ENCODE measurements at places on chromosomes 7 and 10.

DNA sequence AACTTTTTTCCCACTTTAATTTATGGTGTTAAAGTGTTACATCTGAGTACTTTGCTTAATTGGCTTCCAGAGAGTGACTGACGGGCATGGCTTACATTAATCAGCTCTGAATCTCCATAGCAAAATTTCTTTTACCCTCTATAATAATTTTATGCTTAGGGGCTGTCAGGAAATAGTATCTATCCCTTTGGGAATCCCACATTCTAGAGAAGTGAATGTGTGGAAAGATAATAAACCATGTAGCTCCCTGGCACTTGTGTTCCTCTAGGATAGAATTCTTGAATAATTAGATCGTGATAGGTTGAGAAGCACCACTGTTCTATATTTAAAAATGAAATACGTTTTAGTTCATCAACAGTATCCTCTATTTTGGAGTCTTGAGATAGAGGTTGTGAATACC is 89.6 kb downstream of the DNAJB9 start:
- DNase-seq: no peak

DNA sequence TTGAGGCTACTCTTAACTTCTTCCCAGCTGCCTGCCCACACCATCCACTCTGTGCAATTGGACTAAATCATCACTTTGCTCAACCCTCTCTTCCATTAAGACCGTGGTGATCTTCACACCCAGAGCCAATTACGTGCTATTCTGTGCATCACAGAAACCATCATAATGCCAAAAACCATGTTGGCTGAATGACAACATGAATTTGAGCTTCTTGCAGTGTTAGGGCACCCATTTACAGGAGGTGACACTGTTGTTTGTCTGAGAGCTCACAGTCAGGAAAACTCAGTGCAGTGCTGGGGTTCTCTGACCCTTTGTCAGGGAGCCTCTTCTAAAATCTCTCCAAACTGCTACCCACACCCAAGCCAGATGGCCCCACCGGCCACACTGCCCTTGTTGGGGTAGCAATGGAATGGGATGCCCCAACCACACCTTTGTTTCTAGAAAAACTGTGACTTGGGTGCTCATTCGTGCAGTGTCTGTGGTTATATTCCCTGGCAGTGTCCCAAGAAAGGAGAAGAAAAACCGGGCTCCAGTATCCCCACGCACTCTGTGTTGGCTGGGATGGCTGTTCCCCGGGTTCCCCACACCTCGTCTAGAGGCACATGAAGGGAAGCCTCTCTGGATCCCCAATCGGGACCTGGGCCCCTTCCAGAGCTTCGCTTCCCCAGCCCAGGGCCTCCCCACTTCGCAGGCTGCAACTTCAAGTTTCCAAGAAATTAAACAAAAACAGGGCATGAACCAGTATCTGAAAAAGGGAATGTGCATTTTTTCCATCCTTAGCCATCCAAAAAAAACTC is 2.0 kb upstream of the TNS3 start:
- no peak for DNase-seq

DNA sequence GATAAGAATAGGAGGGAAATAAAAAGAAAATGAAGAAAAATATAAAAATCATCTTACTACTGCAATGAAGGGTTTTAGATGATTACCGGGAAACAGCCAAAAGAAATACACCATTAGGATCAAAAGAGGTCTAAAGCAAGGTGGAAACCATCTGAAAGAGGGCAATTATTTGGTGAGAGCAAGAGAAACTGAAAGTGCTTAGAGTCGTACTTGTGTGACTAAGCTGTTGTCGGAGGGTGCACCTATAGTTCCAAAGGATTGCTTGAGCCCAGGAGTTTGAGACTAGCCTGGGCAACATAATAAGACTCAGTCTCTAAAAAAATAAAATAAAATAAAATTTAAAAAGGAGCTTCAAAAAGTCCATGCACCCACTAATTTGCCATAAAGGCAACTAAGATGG is 169.5 kb downstream of the DKK1 start:
- DNase-seq: no peak

DNA sequence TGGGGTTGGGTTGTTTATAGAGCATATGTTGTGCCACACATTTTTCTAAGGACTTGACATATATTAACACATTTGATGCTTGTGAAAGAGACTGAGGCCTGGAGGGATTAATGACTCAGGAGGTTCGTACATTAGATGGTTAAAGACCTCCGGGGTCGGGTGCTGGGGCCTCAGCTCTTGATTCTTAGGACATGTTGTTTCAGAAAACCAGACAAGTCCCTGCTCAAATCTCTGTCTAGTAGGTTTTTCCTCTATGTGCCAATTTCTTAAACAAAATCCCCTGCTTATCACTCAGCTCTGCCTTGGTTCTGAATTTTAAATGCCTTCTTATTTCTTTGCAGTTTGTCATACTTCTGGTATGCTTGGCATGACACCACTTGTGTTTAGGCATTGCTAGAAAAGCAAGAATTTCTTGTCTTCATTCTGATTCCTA is 5.8 kb downstream of the UPP1 start:
- DNase-seq: no peak

DNA sequence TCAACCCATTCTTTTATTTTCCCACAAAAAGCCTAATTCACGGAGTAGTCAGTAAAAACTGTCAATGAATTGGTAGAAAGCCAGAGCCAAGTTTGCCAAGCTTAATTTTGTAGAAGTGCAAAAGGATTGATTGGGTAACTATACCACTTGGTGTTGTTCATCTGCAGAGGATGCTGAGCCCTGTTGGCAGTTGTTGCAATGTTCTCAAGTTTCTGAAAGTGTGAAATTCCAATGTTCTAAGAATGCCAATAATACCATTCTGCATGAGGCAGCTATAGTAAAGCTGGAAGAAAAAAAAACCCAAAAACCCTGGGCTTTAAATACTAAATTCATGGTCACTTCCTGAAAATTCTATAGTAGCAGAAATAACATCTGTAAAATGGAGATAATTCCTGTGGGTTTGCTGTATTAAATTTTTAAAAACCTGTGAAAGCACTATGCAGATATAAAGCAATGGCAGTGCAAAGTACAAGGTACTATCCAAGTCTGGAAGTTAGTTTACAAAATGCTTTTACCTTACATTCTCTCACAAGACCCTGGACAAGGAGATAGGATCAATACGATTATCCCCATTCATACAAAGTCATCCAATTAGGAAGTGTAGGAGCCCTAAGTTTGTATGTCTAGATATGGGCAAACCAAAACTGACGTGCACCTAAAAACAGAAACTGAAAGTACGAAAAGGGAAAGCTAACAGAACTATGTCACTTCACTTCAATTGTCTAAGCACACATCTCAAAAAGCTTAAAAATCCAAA is 6.0 kb upstream of the PON1 start:
- no peak for DNase-seq

DNA sequence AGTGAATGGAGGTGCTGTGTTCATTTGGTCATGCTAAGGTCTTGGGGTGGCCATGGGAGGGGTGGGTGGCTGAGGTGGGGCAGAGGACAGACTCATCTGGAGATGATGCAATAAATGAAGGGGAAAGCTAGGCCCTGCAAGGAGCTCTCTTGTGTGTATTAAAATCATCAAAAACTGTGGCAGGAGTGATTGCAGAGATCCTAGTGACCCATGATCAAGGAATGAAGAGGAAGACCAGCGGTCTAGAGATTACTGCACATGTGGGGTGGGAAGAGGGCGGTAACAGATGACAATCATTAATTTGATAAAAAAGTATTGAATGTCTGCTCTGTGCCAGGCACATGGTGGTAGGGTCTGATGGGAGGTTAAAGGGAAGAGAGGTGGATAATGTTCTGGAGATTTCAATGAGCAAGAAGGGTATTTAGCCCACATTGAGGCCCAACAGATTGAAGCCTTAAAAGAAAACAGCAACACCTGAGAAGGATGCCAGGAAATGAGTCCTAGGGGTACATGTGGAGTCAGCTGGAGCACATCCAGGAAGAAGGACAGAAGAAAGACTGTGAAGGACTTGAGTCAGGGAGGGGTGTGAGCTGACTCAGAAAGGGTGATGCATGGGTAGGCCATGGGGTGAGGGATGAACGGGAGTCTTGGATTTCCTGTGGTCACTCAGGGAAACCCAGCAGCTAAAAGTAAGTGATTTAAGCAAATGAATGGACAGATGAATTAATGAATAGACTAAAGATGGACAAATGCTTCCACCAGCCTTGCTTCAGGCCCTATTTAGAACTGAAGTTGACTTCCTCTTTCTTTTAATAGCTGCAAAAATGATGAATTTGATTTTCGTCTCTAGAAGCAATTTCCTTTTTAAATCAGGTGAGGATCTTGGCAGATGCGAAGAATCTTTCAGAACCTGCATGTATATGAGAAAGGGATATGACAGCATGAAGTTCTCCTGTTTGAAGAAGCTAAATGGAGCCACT is 83.1 kb upstream of the IGFBP3 start:
- DNase-seq: no peak

DNA sequence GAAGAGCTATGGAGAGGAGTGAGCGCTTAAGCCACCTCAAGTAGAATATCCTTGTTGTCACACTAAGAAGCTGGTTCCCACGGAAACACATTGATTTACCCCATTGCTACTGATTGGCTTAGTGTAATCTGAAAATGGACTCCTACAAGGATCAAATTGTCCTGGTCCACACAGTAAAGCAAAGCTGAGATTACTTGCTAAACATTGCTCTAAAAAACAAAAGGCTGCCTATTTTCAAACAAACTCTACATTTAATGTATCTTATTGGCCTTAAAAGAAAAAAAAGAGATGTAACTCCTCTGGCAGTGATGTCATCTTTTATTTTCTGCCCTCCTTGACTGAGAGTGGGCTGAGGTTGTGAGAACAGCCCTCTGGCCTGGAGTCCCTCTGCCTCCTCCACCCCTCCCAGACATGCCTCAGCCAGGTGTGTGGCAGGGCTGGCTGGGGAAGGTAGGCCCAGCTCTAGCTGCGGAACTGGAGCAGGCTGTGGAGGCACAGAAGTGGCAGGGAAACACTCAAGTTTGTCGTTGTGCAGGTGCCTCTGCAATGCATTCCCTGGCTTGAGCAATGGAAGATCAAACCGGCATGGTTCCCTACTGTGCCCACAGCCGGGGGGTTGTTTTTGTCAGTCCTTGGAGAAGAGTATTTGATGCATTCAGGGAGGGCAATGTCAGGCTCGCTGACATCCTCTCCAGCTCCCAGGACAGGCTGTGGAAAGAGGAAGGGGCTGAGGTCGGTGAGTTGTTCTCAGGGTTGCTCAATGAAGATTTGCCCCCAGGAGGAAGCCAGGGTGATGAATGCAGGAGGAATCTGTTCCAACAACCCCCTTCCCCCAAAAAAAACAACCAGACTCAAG is 9.1 kb downstream of the KLF6 start:
- DNase-seq: no peak

- no peak for DNase-seq
Observed at GRCh38 chr7:108455551-108455997, 662 bp downstream of the NRCAM start.

DNA sequence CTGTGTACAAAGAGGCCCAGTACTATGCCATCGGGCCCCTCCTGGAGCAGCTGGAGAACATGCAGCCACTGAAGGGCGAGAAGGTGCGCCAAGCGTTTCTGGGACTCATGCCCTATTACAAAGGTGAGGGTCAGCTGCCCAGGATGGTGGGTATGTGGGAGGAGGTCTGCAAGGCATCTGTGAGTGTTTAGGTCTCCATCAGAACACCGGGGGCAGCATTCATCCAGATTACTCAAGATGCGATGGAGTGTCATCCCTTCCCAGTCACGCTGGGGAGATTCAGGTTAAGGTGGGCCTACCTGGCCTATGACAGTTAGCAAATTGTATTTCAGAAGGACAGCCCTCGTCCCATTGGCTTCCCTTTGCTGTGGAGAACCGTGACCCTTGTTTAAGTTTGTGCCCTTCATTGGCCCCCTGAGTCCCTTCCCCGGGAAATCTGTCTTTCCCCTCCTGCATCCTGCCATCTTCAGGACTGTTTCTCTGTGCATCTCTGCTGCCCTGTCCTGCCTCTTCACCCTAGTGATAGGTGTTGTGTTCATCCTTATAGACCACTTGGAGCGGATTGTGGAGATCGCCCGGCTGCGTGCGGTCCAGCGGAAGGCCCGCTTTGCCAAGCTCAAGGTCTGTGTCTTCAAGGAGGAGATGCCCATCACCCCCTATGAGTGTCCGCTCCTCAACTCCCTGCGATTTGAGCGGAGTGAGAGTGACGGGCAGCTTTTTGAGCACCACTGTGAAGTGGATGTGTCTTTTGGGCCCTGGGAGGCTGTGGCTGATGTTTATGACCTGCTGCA is 9.8 kb downstream of the KCTD7 start:
- no peak for DNase-seq

DNA sequence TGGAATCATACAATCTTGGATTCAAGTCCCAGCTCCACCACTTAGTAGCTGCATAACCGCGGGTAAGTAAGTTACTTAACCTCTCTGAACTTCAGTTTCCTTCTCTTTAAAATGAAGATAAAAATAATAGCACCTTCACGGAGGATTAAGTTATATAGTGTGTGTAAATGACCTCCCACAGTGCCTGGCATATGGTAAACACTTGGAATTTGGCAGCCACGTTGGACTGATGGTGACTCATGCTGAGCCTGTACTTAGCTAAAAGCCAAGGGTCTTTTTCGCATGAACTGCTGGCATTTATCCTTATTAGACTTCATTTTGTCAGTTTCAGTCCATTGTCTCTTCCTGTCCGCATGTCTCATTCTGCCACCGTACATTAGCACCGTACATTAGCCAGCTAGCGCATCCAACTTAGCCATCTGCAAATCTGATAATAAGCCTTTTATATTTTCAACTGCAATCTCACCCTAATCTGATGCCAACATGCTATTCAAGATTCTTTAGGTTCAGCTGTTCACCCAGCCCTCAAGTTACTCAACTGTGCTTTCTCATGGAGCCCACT is 11.2 kb downstream of the SLC13A4 start:
- no peak for DNase-seq

DNA sequence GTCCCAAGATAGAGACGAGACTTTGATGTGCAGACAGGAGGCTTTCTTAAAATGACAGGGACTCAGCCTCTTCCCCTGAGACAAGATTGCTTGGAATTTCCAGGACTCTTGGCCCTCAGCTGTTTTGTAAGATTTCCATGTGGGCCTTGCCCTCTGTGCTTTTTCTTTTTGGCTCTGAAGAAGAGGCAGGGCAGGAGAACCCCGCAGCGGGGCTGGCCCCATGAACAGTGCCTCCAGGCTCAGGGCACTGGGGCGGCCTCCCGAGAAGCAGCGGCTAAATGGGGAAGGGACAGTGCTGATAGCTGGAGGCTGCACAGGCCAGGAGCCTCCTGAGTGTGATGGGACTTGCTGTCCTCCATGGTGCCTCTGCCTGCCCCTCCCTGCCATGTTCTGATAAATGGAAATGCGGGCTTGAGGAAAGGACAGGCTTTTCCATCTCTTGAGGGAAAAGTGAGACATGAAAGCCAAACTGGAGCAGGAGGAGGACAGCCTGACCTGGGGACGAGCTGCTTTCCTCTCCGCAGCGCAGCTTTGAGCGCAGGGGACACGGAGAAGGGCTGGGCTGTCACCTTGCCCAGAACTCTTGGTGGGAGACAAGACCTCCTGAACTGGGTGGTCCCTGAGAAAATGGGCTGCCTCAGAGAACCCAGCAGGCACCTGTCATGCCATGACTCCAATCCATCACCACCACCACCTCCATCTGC is 12.1 kb downstream of the SAP25 start:
- no peak for DNase-seq

- DNase-seq: no peak
Observed at GRCh38 chr10:63266391-63267316, 133.5 kb downstream of the NRBF2 start.

GRCh38 chr7:74657692-74658177 is at the start of gene GTF2I:
GTF2I (plus strand) TSS chr7:74657718; CDS start chr7:74689129, 31,411 bp downstream.
- no peak for DNase-seq
